NCI-H2081 treated with DMSO at 0.1 percent for 48 hours (cell line): ENCODE measurements at places on chromosomes 5 and 9.

- no peak for DNase-seq
Observed at GRCh38 chr9:131739959-131740648, at the start of gene RAPGEF1. Gene RAPGEF1 (minus strand): TSS chr9:131740076. CDS start chr9:131739830, 246 bp downstream.

GRCh38 chr5:165321912-165322311, 1816.5 kb downstream of the MAT2B start:
- DNase-seq, result no peak

GRCh38 chr5:133665571-133665970, 53.2 kb upstream of the FSTL4 start:
- DNase-seq, result no peak

- DNase-seq, result no peak
Observed at GRCh38 chr5:77957-78804, 13.8 kb upstream of the PLEKHG4B start.

DNA sequence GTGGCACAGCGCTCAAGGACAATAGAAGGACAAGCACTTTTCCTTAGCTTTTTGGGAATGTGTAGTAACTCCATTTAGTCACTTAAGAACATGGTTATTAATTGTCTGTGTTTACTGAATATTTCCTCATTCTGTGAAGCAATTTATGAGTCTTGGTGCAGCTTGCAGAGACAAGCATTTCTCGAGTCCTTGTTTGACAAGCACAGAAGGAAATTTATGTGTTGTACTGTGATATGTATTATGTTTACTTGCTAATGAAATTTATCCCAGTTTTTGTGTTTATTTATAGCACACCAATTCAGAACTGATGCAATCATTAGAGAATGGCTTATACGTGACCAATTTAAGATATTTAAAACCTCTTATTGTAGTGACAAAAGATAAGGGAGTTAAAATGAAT, 168.6 kb downstream of the PRELID2 start:
- DNase-seq, result no peak

DNA sequence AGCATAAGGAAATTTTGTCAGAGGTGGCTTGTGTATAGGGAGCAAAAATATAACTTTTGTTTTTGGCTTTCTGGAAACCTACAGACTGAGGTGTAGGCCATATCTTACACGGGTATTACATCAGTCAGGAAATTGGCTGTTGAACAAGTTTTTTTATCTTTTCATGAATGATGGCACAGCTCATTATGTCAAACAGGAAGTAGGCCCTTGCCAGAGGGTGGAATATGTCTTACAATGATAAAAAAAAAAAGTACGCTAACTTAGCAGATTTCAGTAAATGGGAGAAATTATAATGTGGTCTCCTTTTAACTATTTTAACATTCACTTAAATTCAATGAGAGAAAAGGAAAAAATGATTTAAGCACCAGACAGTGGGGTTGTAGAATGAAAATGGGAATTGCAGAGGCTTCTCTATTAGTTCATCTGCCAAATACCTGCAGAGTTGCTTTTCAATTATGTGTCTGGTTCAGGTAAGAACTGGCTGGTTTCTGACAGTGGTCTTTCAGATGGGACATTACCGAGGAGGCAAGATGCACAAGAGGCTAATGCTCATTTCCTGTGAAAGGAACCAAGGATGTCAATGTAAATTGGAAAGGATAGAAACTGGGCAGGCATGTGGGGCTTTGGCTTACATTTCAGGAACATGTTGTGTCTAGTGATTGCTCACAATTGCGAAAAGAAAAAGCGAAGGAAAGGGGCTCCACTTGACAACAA, 169.9 kb downstream of the NNT start:
- DNase-seq, result no peak

GRCh38 chr5:67081261-67081660, 115.3 kb downstream of the CD180 start:
- no peak for DNase-seq

GRCh38 chr5:112646139-112646936, 91.3 kb upstream of the APC start:
- no peak for DNase-seq

DNA sequence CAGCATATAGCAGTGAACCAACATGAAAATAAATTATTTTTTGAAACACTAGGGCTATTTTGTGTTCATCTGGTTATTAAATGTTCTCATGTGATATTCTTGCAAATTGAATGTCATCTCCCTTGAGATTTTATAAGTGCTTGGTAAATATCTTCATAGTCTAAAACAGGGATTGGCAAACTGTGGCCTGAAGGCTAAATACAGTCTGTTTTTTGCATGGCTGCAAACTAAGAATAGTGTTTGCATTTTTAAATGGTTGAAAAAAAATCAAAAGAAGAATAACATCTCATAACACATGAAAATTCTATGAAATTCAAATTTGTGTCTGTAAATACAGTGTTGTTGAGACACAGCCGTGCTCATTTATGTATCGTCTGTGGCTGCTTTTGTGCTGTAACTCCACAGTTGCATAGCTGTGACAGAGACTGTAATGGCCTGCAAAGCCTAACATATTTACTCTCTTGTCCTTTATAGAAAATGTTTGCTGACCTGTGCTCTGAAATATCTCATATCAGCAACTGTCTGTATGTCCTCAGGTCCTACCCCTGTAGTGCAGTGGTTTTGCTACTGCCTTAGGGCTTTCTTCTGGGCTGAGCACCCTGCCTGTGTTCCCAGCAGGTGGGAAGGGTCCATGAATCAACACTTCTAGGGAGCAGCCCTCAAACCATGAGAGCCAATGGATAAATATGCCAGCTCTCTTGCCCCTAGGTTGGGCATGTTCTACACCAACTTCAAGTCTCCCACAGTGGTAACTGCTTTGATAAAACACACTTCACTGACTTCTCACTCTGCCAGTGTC, 41.7 kb upstream of the ARRDC3 start:
- no peak for DNase-seq

GRCh38 chr5:158888206-158888605, 211.5 kb downstream of the EBF1 start:
- DNase-seq, result no peak

DNA sequence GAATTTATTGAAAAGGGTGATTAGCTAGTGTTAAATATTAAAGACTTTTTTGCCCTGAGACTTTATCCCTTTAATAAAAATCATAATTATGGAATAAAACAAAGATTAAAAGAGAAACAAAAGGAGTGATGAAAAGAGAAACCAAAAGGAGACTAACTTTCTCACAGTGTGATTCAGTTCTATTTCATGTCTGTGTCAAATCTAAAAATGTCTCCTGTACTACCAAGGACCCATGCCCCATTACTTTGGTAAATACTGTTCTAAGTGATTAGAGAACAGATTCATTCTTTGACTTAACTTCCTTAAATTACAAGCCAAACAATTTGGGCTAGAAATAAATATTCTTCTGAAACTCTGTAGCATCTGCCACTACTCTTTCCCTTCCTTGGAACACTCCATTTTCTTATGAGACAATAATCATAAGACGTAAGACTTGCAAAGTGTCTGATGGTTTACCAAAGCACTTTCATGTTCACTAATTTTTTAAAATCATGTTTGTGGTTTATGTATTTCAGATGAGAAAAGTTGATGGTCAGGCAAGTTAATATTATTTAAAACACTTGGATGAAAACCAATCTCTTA, 319.0 kb downstream of the EBF1 start:
- DNase-seq, result no peak
